ENCODE measurements at places on chromosomes 12 and 14.

DNA sequence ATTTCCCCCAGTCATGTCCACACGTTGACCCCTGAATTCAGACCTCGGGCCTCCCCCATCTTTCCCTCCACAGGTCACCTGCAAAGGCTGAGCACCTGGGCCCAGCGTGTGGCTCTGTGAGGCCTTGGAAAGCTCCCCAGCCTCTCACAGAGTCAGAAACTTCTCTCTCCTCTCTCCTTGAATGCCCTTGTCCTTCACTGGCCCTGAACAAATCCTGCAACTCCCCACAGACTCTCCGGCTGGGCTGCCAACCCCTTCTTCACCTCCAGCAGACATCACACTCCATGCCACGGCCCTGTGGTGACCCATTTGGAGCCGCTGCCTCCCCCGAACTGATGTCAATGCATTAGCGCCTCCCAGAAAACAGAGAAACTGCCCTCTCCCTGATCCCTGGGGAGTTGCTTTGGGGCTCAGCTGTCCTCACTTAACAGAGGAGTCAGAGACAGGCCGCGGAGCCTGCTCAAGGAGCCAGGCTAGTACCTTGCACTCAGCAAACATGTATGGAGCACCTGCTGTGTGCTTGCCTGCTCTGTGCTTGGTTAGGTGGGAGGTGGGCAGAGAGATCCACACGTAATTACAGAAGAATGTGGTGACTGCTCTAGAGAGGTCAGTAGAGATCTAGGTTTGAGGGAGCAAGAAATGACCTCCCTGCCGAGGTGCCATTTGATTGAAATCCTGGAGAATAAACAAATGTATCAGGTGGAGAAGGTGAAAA, 99.2 kb upstream of the PWP1 start:
- DNase-seq, result no peak

GRCh38 chr14:37140176-37140575, 32.2 kb downstream of the SLC25A21 start:
- no peak for DNase-seq

- no peak for DNase-seq
These were observed 251.5 kb upstream of the LMO3 start for GRCh38 chr12:16857456-16857923.

DNA sequence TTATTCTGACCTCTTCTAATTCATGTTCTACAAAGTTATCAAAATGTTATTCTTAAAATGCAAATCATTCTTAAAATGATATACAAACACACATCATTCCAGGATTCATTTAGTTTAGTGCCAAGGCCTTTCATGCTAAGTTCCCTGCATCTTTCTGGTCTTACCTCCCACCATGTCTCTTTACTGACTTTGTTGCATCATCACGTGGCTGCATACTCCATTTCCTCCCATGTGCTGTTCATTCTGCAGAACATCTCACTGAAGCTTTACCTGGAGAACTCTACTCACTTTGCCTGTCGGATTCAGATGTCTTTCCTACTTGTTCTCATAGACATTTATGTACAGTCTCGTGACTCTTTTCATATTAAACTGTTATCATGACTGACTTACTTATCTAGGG, 278.1 kb downstream of the RAD51B start:
- DNase-seq, result no peak

DNA sequence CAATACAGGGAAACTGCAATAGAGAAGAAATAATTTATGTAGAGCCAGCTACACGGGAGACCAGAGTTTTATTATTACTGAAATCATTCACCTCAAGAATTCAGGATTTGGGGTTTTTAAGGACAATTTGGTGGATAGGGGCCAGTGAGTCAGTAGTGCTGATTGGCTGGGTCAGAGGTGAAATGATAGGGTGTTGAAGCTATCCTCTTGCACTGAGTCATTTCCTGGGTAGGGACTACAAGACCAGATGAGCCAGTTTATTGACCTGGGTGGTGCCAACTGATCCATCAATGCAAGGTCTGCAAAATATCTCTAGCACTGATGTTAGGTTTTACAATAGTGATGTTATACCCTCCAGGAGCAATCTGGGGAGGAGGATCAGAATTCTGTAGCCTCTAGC, 486.3 kb downstream of the LRIG3 start:
- no peak for DNase-seq

GRCh38 chr12:110282300-110282860, 1.3 kb downstream of the ATP2A2 start:
- DNase-seq, result no peak

- DNase-seq, result no peak
These were observed 224.9 kb upstream of the SLC16A7 start for GRCh38 chr12:59370933-59371332.

DNA sequence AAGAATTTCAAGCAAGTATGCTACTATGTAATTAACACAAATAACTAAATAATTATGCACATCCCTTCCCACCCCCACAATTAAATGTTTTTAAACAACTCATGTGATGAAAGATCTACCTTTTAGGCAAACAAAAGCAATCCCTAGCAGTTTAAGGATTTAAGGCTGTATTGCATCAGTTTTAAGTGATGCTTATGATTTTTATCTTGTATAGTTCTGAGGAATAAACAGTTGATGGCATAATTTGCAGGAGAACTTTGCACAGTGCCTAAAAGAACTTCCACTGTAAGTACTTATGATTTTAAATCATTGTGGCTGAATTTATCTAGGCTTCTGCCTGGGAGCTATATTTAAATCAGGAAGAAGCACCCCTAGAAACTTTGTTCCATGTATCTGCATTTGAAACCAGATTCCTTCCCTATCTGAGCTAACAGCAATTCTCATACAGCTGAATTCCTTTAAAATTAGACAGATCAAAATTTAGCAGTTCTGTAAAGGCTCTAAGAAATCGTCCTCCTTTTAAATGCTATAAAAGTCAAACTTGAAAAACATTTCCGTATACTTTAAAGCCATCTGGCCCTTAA, 388.6 kb downstream of the BCAT1 start:
- DNase-seq, result no peak

- no peak for DNase-seq
These were observed 25.0 kb downstream of the OTUB2 start for GRCh38 chr14:94051115-94051514.

DNA sequence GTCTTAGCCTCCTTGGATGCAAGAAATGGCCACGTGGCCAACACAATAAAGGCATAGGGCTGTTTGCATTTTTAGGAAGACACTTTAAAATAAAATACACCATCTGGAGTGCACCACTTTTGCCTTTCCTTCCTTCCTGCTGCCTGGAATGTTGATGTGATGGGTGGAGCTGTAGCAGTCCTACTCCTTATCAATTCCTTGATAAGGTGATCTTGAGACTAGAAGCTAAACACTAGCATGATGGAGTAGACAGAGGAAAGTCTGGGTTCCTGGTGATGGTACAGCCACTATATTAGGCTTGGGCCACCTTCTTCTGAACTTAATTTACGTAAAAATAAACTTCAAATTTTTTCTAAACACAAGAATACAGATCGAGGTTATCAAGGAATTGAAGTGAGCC, 2.9 kb upstream of the GLT1D1 start:
- DNase-seq, result no peak

DNA sequence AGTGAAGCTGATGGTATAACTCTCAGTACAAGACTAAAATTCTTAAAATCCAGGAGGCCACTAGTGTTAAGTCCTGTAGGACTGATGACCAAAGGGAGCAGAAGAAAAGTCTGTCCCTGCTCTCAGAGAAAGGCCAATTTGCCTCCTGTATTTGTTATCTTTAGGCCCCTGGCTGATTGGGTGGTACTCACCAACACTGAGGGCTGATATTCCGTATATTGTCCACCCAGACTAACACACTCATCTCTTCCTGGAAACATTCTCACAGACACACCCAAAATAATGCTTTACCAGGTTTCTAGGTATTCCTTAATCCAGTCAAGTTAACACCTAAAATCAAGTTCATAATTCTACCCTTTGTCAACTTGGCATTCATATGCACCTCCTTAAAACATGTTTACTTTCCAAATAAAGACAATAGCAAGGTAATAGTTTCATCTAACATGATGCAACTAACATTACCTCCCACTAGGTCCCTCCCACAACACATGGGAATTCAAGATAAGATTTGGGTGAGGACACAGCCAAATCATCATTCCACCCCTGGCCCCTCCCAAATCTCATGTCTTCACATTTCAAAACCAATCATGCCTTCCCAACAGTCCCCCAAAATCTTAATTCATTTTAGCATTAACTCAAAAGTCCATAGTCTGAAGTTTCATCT, 84.3 kb downstream of the EGLN3 start:
- no peak for DNase-seq

DNA sequence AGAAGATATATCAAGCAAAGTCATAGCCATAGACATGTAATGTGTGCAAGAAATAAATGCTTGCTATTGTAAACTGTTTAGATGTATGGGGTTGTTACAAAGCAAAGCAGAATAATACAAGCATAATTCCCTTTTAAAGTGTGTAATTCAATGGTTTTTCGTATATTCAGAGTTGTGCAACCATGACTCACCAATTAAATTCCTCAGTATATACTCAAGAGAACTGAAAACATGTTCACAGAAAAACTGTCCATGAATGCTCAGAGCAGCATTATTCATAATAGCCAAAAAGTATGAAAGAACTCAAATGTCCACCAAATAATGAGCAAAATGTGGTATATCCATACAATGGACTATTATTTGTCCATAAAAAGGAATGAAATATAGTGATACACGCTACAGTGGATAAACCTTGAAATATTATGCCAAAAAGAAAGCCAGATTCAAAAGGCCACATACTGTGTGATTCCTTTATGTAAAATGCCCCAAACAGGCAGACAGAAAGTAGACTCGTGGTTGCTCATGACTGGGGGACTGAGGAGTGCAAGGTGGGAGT, 9.3 kb downstream of the GXYLT1 start:
- no peak for DNase-seq

DNA sequence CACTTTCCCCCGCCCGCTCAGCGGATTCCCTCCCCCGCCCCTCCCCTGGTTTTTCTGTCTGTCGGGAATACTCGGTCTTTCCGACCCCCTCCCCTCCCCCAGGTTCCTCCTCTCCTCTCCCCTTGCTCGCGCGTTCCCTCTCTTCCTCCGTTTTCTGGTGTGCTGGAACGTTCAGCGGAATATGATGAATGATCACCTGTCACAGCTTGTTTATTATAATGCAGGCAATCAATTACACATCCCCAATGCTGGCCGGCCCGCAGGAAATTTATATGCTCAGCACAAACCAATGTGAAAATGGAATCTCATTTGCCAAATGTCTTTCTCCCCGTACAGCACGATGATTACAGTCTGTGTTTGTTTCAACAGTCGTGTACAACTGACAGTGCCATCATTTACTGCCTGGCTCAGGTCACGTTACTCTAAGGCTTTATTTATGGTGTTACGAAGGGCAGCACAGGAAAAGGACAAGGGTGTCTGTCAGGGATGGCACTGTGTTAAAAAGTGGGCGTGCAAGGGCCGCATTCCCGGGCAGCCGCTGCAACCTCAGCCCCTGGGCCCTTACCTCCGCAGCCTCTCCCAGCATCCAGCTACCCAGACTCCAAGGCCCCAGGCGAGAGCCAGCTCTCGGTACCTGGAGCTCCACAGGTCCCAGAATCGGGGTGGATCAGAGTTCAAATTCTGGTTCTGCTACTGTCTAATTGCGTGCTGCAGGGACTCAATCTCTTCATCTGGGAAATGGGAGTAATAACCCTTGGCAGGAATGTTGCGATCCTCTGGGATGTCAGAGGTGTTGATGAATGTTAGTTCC, 24.7 kb upstream of the MAP1LC3B2 start:
- no peak for DNase-seq

DNA sequence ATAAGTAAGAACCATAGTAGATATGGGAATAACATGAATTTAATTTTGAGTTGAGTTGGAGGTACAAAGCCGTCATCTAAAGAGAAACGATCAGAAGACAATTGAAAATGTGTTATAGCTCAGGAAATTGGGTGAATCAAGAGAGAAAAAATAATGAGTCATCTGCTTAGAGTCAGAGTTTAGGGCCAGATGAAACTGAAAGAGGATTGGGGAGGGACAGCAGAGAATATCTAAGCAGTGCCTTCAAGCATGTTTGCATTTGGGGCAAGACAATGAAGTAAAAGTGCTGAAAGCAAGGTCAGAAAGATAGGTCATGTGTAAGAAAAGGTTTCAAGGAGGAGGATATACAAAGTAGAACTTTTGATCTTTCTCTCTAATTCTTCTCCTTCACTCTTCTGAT, 49.4 kb downstream of the SLC15A5 start:
- DNase-seq, result no peak

GRCh38 chr14:20794644-20795369, 7.8 kb downstream of the RNASE1 start:
- no peak for DNase-seq

- no peak for DNase-seq
These were observed 463.6 kb downstream of the NRXN3 start for GRCh38 chr14:78633752-78634151.

GRCh38 chr12:58833853-58834252, 86.5 kb downstream of the LRIG3 start:
- no peak for DNase-seq

DNA sequence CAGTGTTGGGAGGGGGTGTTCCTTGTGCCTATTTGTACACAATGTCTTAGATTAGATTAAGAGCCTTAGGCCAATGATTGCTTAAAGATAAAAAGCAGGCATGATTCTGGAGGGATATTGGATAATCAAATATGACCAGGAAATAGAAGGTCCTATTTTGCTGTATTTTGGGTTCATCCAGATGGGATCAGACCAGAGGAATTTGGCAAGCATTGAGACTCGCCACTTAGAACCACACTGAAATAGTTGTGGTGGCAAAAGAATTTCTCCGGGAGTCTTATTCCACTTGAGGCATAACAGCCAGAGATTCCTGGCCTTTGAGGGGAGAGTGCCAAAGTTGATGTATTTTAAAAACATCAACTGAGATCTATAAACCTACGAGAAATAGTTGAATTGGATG, 327.2 kb downstream of the RAD51B start:
- DNase-seq, result no peak
